NK-92 treated with Interleukin-12 subunit alpha and Interleukin-12 subunit beta, amount 100 ng/mL, for 24 hours (cell line): ENCODE measurements at places on chromosomes 5 and 9.

GRCh38 chr5:42799668-42800114 is 12.0 kb downstream of the SELENOP start:
- no peak for DNase-seq

GRCh38 chr9:36268007-36268427 is 9.8 kb upstream of the GNE start:
- DNase-seq: no peak

- DNase-seq: no peak
These were observed 75.7 kb upstream of the SMARCA2 start for GRCh38 chr9:1939466-1939865.

DNA sequence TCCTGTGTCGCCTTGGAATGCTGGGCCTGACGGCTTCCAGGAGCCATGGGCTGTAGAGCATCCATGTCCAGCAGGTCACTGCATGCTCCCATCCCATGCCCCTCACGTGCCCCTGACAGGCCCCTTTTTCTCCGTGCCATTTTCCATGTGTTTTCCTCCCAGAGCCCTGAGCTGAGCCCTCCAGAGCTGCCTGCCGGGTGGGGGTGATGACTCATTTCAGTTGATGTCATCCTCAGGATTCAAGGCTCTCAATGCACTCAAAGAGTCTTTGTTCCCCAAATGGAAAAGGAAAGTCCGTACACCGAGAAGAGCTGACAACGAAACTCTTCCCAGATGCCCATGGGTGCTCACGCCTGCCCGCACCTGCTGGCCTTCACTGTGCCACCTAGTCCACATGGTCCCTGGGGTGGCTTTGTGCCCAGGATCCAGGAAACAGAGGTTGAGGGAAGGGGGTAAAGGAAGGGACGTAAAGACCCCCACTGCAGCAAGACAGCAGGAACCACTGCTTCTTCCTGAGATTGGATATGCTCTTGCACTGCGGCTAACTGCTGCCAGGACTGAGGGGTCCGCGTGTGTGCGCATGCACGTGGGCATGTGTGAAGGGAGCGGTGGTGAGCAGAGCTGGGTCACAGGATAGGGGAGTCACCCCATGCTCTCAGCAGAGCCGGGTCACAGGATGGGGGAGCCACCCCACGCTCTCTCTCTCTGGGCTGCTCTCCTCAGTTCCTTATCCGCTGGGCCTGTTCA is 27.6 kb downstream of the COL15A1 start:
- no peak for DNase-seq

DNA sequence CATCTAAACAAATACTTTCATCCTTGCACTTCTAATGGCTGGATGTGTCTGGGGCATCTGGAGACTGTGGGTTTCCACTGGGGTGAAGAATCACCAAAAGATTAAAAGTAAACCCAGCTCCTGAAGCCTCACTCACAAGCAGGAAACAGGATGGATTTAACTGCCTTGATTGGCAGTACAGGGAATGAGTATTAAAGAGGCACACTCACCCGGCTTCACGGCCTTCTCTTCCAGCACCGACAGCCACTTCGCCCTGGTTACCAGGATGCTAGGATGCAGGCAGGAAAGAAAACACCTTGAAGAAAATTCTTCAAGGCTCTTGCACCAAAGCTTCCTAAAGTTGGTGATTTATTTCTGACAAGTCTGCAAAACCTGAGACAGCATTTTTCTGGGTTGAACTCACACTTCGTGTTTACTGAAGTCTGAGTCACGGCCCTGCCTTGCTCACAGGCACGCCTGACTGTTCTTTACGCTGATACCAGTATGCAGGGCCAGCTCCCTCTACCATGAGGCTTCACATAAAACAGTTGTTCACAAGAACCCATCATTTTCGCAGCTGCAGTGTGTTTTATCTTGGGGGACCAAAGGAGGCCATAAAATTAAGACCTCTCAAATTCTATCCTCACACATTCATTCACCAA is 56.5 kb upstream of the ZNF354A start:
- DNase-seq: no peak

GRCh38 chr5:2442496-2443354 is 308.8 kb downstream of the IRX2 start:
- DNase-seq: no peak

DNA sequence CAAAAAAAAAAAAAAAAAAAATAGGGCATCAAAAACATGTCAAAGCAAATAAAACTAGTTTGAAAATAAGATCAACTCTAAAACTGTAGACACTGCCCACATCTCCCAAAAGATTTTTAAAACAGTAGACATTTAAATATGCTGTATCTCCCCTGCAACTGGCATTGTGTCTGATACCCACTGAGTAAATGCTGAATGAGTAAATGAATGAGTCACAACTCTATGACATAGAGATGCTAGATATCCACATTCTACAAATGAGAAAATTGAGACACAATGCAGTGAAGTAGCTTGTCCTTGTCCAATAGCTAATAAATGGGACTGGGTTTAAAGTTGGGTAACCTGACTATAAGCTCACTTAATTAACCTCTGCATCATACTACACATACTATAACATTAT is 14.1 kb upstream of the MAP1B start:
- no peak for DNase-seq

GRCh38 chr5:87069974-87070608 is 197.6 kb upstream of the RASA1 start:
- DNase-seq: peak; percentile 20

GRCh38 chr9:135241381-135242048 is 154.0 kb downstream of the OLFM1 start:
- no peak for DNase-seq

DNA sequence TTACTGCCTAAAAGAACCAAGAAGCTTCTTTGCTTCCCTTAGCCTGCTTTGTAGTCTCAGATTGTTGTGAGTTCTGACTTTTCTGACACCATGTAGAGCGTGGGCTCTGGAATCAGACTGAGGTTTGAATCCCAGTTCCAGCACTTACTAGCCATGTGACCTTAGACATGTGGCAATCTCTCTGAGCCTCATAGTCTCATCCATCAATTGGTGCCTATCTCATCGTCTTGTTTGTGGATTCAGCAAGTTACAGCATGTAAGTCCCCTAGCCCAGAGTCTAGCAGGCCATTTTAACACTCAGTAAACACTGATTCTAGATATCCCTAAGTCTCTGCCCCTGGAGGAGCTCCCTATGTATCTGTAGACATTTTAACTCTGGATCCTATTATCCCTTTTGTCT is 94.7 kb downstream of the ANGPTL2 start:
- DNase-seq: no peak

GRCh38 chr9:103183701-103184171 is 188.6 kb downstream of the CYLC2 start:
- DNase-seq: no peak

GRCh38 chr9:122252796-122253195 is 11.8 kb downstream of the RBM18 start:
- DNase-seq: no peak

DNA sequence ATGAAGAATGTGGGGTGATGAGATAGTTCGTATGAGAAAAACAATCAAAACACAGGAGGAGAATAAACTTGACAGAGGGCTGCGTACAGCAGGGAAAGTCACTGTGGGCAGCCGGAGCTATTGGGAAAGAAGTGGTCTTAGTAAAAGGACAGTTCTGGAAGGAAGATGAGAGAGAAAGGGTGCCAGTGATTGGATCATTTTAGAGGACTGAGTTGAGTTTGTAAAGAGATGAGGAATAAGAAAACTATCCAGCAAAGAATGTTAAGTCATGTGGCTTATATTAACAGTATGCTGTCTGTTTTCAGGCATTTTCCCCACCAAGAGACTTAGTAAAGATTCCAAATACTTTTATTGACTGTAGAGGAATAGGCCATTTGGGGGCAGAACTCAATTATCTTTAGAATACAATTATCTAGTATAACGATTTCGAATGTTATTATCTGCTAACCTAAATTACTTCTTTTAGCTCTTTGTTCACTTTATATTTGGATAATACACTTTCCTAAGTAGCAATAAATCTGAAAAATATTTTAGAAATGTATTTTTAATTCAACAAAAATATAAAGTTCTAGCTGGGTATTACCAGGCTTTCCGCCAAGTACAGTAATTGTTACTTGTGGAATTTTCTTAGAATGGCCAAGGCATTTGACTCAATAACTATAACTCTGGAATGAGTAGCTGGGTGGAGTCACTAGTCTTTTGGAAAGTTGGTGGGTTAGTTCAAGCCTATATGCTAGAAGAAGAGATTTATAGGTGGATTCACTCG is 15.5 kb upstream of the LOX start:
- no peak for DNase-seq

GRCh38 chr9:126519660-126520420 is 93.9 kb upstream of the LMX1B start:
- DNase-seq: no peak

GRCh38 chr5:7391814-7392692 is 3.9 kb upstream of the ADCY2 start:
- DNase-seq: no peak

DNA sequence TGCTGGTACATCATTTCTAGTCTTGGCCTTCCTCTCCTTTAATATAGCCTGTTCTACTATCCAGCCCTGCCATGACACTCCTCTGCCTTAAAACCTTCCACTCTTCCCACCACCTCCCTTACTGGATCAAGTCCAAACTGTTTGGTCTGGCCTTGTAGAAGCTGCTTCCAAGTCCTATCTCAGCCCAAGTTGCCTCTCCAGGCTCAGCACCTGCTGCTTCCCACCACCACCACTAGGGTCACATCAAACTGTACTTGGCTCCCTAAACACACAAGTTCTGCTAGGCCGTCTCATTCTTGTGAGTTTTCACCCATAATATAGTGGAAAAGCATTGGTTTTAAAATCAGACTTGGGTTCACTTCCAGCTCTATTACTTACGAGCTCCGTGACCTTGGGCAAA is 1.4 kb downstream of the NDUFA8 start:
- no peak for DNase-seq

DNA sequence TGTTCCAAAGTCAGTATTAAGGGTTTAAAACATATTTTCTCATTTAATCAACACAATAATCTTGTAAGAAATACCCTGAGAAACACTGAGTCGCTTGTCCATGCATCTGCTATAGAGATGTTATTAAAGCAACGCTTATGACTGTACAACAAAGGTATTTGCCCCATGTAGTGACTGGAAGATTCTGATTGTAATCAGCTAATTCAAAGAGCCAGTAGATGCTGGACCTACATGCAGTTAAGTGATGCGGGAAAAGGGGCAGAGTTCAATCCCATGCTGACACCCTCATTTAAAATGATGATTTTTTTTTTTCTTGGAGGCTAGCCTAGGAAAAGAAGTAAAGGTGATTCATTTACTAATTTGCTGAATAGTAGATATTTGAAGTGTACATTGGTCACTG is 149.3 kb upstream of the MTAP start:
- no peak for DNase-seq

DNA sequence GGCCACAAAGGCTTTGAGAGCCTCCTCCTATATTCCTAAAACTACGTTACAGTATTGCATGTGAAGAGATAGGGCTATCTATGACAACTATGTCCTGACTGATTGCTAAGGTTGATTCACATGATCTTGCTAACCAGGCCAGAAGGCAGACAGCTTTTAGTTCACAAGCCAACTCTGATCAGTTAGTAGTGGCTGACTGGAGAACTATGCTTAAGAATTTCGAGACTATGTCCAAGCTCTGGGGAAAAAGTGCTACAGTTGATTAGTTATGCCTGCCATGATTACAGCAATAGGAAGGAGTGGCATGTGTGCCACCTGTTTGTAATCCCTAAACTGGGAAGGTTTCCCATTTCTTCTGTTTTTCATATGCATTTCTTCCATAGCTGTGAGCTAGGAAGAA is 223.4 kb downstream of the DOCK8 start:
- DNase-seq: no peak

GRCh38 chr5:177426566-177427210 is at the start of gene GRK6:
TSS of gene GRK6 (plus strand) at chr5:177426676. CDS start at chr5:177426846, 170 bp downstream.
- peak; percentile 49 for DNase-seq

DNA sequence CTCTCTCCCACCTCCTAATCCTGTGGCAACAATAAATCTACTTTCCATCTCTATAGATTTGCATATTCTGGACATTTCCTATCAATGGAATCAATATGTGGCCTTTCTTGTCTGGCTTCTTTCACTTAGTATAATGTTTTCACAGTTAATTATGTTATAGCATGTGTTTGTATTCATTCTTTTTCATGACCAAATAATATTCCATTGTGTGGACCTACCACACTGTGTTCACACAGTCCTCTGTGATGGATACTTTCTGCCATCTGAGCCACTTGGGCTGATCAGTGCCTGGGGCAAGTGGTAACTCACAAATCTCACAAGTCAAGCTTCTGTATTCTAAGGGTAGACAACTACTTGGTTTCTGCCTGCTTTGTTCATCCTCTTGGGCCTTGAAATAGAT is 48.7 kb upstream of the POMT1 start:
- no peak for DNase-seq

- no peak for DNase-seq
These were observed 281.7 kb upstream of the PTGER4 start for GRCh38 chr5:40397976-40398375.

- DNase-seq: no peak
These were observed 6.2 kb downstream of the GZMK start for GRCh38 chr5:55030220-55030619.

- DNase-seq: no peak
These were observed 663.6 kb upstream of the RIOK2 start for GRCh38 chr5:97846643-97847042.

- no peak for DNase-seq
These were observed 58.6 kb upstream of the XPA start for GRCh38 chr9:97755618-97756267.

GRCh38 chr5:4479426-4479825 is 660.7 kb upstream of the ADAMTS16 start:
- DNase-seq: no peak

DNA sequence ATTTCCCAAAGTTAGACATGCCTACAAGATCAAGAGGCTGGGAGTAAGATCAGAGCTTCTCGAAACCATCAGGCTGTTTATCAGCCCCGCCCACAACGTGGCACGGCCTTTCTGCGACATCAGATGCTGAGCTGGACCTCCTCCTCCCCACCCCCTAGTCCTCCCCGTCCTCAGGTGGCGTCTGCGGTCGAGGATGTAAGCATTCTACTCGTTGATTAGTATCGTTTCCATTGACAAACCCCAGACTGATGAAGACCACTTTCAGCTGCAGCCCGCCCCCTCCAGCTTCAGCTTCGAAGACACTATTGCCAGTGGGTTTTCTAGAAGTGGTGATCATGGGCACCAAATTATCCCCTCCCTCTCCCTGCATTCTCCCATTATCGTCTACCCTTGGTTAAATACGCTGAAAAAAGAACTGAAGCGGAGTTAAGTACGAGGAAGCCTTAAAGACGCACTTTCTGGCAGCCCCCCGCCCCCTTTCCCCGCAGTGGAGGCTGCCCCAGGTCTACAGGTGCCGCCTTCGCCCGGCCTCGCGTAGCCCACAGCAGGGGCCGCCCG is 1.1 kb downstream of the PPIC start:
- no peak for DNase-seq

DNA sequence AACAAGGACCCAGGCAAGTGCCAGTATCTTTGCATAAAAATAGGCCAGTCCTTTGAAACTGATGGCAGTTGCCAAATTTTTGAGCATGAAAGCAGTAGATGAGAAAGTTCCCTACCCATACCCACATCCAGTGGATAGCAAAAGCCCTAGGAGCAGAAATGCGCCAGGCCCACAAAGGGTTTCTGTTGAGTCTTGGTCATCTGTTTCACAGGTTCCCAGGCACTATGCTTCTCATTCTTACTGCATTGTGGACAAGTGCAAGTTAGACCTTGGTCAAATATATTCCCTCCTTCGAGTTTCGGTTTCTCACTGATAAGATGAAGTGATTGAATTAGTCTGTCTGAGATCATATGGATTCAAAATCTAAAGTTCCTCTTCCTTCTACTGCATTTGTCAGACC is 152.3 kb downstream of the NR3C1 start:
- no peak for DNase-seq
